Neuronal stem cell (in vitro differentiated cells): ENCODE measurements at places on chromosomes 4 and X.

DNA sequence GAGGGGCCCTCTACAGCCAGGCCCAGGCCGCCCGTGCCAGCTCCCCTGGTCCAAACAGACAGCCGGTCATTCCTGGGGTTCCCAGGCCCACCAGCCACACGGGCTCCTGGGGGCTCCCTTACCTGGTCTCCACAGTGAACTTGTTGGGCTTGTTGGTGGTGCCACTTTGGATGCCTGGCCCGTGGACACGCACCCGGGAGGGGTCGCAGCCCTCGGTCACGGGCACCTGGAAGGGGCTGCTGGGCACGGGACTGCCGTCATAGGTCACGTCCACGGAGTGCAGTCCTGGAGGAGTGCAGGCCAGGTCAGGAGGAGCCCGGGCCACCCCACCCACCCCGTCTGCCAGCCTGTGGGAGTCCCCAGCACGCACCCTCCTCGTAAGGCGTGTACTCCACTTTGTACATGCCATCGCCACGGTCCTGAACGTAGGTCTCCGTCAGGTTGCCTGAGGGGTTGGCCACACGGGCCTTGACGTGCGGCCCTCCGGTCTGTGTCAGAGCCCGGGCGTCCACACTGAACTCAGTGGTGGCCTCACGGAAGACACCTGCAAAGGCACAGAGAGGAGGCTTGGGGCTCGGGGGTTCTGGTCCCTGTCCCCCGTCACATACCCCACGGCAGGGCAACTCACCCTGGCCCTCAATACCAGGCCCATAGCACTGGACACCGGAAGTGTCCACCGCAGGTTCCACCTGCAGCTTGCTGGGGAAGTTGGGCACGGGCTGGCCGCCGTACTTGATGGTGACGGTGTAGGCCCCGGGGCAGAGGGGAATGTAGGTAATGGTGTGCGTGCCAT lies 14.9 kb downstream of the FLNA start:
- H3K4me3 ChIP-seq: no peak overlapping the region
- DNase-seq: no peak
- no peaks in the 10 kb centered on the region for H3K4me1 ChIP-seq
- peaks cover 75% of the 10 kb centered on the region for H3K36me3 ChIP-seq
- no peak overlapping the region for H3K27ac ChIP-seq

- H3K27me3 ChIP-seq: no peaks in the 10 kb centered on the region
- DNase-seq: peak; percentile 12
- H3K36me3 ChIP-seq: no peaks in the 10 kb centered on the region
- no peaks in the 10 kb centered on the region for H3K4me1 ChIP-seq
- peak overlapping the region; percentile 65 for H3K4me3 ChIP-seq
Measured at GRCh38 chrX:51802917-51803688, 59.9 kb downstream of the GSPT2 start.

DNA sequence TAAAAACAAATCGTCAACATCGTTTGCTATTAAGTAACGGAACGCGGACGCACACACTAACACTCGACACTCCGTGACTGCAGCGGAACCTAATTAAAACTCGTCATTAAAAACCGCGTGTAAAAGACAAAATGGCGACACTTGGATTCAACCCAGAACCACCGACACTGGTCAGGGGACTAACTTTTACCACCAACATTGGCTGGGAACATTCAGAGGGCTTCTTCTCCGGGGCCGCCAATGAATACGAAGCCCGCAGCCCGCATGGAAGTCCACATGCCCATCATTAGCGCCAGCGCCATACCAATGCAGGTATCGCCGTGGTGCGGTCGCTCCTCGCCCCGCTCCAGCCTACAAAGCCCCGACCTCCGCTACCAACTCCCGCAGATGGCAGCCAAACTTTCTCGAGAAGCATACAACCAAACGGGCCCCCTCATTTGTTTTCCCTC lies 498 bp downstream of the RBMX start:
- H3K27me3 ChIP-seq: no peaks in the 10 kb centered on the region
- H3K27ac ChIP-seq: no peak overlapping the region
- H3K4me1 ChIP-seq: no peaks in the 10 kb centered on the region

- no peak overlapping the region for H3K4me3 ChIP-seq
- no peaks in the 10 kb centered on the region for H3K4me1 ChIP-seq
- H3K36me3 ChIP-seq: no peaks in the 10 kb centered on the region
- H3K27me3 ChIP-seq: no peaks in the 10 kb centered on the region
- DNase-seq: no peak
- H3K27ac ChIP-seq: no peak overlapping the region
Measured at GRCh38 chr4:4890574-4891255, 31.2 kb downstream of the MSX1 start.

- H3K4me3 ChIP-seq: no peak overlapping the region
- no peaks in the 10 kb centered on the region for H3K36me3 ChIP-seq
- no peak for DNase-seq
- peaks cover 4% of the 10 kb centered on the region for H3K27me3 ChIP-seq
- no peak overlapping the region for H3K27ac ChIP-seq
- no peaks in the 10 kb centered on the region for H3K4me1 ChIP-seq
Measured at GRCh38 chr4:78613522-78614321, 62.2 kb downstream of the ANXA3 start.
